ENCODE measurements at places on chromosomes 4 and X.

- DNase-seq = no peak
These were observed 1.1 kb downstream of the LAGE3 start for GRCh38 chrX:154477891-154478477.

DNA sequence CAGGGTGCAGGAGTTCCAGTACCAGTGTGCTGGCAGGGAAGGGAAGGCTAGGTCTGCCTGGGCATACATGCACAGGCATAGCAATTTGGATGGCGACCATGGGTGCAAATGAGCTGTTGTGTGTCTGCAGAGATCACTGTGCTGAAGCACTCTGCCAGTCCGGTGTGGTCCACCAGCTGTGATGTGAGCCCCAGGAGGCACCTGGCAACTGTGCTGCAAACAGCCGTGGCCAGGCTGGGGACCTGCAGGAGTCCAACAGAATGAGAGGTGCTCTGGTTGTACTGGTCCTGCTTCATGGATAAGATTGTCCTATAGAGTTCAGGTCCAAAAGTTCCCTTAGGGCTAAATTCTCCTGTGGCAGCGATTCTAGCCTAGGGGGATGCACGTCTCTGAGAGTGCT lies 6.1 kb downstream of the FAM47A start:
- DNase-seq = no peak

GRCh38 chr4:71687056-71687455 lies 96.8 kb downstream of the GC start:
- no peak for DNase-seq

DNA sequence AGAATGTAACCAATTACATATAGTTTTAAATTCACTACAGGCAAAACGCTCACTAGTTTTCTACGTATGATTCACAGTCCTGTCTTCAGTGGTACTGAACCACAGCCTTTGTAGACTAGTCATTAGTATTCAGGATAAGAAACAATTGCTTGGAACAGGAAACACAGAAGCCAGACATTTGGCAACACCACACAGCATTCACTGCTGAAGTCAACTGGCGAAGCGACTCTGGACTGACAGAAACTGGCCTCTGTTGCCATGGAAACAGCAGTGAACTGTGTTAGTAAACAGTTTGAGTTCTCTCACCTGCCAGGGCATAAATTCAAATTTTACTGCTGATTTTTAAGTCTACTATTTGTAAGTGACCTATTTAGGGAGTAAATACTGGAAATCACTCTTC lies 57.6 kb downstream of the MAPK10 start:
- peak; percentile 89 for DNase-seq

- DNase-seq = no peak
These were observed 2.3 kb upstream of the XPNPEP2 start for GRCh38 chrX:129736491-129736890.

GRCh38 chr4:155411546-155411945 lies 34.8 kb upstream of the MAP9 start:
- no peak for DNase-seq

- DNase-seq = peak; percentile 70
These were observed 6.9 kb upstream of the WDR1 start for GRCh38 chr4:10123227-10124101.

- DNase-seq = no peak
These were observed 7.7 kb downstream of the GEMIN8 start for GRCh38 chrX:14022019-14022418.

- DNase-seq = no peak
These were observed 1.3 kb downstream of the MTHFD2L start for GRCh38 chr4:74159143-74159709.

GRCh38 chr4:26055855-26056254 lies 141.8 kb downstream of the SMIM20 start:
- DNase-seq = no peak

DNA sequence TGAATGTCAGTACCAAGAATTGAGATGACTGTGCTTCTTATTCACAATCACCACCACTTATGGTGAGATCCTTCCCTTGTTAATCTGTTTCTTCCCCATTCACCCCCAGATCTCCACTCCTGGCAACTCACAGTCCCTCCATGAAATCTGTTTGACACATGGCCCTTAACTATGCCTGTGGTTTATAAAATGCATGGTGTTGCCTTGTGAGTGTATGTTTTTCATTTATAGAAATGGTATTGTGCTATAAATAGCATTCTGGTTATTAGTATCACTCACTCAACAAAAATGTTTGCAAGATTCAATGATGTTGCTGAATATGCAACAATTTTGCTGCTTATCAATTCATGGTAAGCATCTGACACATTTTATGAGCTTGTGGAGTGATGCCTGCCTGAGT lies 131.0 kb downstream of the PRKX start:
- DNase-seq = no peak

DNA sequence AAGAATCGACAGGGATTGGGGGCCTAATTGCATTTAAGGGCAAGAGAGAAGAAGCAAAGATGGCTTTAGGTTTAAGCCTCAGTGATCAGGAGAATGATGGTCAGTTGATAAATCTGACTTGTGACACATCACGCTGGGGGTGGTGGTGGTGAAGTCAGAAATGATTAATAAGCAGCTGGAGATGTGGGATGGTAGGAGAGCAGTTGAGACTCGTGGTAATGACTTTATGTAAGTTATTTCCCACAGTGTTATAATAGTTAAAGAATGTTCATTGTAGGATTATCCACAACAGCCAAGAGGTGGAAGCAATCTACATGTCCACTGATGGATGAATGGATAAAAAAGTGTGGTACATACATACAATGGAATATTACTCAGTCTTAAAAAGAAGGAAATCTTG lies 178.9 kb upstream of the GPC4 start:
- DNase-seq = no peak

- DNase-seq = no peak
These were observed 57.2 kb upstream of the PUDP start for GRCh38 chrX:7205037-7205577.
